Breast epithelium (tissue), 4 donors: ENCODE measurements at places on chromosomes 5 and 9. TPM values are rescaled to one million over a fixed set of nuclear protein-coding genes. Genes with fewer than 3 reads are reported as not detected.

The KIF24 gene
- 1.3 TPM for total RNA-seq

- peak overlapping the region; percentile 33 for H3K4me3 ChIP-seq
- DNase-seq = no peak
- no peaks in the 10 kb centered on the region for H3K27me3 ChIP-seq
- H3K36me3 ChIP-seq = no peaks in the 10 kb centered on the region
These were observed 261.5 kb downstream of the FANCC start for GRCh38 chr9:95055851-95056551.

The CCL19 gene
- 5.6 TPM for total RNA-seq

DNA sequence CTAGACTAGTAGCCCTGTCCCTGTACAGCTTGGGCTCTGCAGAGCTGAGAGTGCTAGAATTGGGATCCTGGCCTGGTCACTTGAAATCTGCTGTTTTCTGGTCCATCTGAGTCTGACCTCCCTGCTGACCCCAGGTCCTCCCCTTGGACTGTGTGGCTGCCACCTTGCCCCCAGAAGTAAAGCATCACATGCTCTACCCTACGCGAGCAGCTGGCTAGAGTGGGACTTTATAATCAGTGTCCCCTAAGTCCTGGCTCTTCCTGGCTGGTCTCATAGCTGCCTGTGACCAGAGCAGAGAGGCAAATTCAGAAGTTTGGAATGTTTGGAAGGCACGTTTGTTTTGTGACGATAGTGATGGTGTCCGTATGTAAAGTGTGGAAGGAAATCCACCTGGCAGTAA lies 81.0 kb downstream of the ARHGEF28 start:
- no peak for DNase-seq
- H3K4me3 ChIP-seq = no peak overlapping the region
- H3K27me3 ChIP-seq = no peaks in the 10 kb centered on the region
- no peak overlapping the region for H3K27ac ChIP-seq

The TMEM252 gene
- not detected for total RNA-seq
